ENCODE measurements at places on chromosomes 6 and 20. TPM values are rescaled to one million over a fixed set of nuclear protein-coding genes. Genes with fewer than 3 reads are reported as not detected.

Gene SRSF3
- total RNA-seq = 518 TPM

Gene PRR18
- total RNA-seq = 0.15 TPM

Gene CPNE5
- total RNA-seq = 0.16 TPM

Gene MPIG6B
- total RNA-seq = not detected

Gene MUCL3
- total RNA-seq = 0.14 TPM

Gene MCCD1
- not detected for total RNA-seq

Gene SAMD3
- total RNA-seq = not detected

Gene DDRGK1
- 103 TPM for total RNA-seq

Gene NRM
- total RNA-seq = 19.5 TPM

Measured in A549 treated with Hydrocortisone at 1 μM for 4 hours (cell line).